ENCODE measurements at places on chromosomes 1 and 21. TPM values are rescaled to one million over a fixed set of nuclear protein-coding genes. Genes with fewer than 3 reads are reported as not detected.

GRCh38 chr1:183407474-183407873 lies 10.7 kb downstream of the NMNAT2 start:
- H3K36me3 ChIP-seq: no peaks in the 10 kb centered on the region
- H3K4me1 ChIP-seq: no peaks in the 10 kb centered on the region
- DNase-seq: no peak
- no peak overlapping the region for H3K4me3 ChIP-seq

DNA sequence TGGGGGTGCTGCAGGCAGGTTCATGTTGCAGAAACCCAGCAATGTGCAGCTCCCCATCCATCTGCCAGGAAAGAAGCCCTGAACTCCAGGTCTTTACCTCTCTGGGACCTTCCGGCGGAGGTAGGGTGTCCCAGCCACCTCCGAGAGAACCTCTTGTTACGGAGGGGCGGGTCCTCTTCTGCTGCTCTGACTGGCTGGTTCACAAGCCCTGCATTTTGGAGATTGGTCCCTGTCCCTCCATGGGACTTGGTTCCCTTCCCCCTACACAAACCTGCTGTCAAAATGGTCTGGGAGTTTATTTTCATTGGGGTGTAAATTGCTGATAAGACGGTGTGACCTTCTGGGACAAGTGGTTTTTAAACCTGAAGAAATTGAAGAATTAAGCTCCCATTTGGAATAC lies 8.0 kb upstream of the CELSR2 start:
- no peaks in the 10 kb centered on the region for H3K4me1 ChIP-seq
- H3K27ac ChIP-seq: no peak overlapping the region
- DNase-seq: no peak
- no peaks in the 10 kb centered on the region for H3K27me3 ChIP-seq

DNA sequence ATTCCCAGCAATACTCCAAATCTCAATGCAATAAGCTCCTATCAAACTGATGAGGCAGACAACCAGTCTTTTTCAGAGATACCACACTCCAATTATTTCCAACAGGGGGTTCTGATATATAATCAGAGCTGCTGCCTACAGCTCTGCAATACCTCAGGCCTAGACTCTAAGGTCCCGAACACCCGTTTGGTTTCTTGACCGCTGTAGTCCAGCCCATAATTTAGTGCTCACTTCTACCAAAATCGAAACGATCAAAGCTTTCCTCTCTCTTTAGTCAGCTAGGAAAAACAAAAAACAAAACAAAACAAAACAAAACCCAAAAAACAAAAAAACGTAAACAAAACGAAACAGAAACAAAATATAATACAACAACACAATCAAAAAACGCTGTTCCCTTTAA lies 453.0 kb downstream of the NEGR1 start:
- no peak for DNase-seq
- H3K27me3 ChIP-seq: no peaks in the 10 kb centered on the region
- no peaks in the 10 kb centered on the region for H3K4me1 ChIP-seq
- no peak overlapping the region for H3K27ac ChIP-seq
- no peak overlapping the region for H3K4me3 ChIP-seq

DNA sequence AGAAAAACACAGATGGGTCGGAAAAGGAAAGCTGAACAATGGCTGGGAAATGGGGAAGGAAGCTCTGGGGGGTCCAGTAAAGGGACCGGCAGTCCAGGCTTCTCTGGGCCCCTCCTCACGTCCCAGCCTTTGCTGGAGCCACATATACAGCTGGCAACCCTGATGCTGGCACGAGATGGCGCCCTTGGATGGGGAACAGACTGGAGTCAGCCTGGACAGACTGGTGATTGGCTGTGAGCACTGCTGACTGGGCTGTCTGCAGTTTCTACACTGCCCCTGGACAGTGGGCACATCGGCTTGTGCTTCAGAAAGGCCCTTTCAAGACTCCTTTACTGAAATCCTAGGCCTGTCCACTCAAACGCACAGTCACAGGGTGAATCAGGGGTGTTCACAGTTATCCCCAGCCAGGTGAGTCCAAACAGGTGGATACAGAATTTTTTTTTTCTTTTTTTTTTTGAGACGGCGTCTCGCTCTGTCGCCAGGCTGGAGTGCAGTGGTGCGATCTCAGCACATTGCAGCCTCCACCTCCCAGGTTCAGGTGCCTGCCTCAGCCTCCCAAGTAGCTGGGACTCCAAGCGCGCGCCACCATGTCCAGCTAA lies 31.1 kb upstream of the ZBTB40 start:
- H3K27ac ChIP-seq: no peak overlapping the region
- no peaks in the 10 kb centered on the region for H3K36me3 ChIP-seq
- no peaks in the 10 kb centered on the region for H3K27me3 ChIP-seq
- H3K4me1 ChIP-seq: peaks cover 4% of the 10 kb centered on the region

DNA sequence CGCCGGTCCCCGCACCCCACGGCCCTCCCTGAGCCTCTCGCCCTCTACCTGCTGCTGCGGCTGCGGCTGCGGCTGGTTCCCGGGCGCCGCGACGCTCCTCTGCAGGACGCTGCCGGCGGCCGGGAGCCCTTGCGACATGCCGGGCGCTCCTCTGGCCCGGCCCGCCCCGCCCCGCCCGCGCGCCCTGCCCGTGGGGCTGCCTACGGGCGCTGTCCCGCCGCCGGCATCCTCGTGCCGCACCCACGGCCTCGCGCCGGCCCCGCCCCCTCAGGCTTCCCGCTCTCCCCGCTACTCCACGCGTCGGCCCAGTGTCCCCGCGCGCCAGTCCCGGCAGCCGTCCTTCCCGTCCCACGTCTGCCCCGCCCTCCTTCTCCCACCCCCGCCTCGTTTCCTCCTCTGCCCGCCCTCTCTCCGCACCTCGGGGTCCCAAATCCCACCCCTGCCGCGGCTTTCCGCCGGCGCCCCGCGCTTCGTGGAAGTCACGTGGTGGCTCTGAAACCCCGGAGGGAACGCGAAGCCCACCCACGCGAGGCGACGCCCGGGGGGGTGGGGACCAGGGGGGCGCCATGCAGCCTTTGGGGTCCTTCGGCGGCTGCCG lies at the start of gene BATF3:
Gene BATF3 (minus strand): TSS at position 216 of the 598 bp plus-strand sequence. CDS start 78 bp downstream, at position 138.
- H3K4me3 ChIP-seq: peak within 1 kb of the TSS; percentile 50
- H3K27ac ChIP-seq: no peak within 1 kb of the TSS
- peaks cover 26% of the 10 kb centered on the region for H3K27me3 ChIP-seq
- no peak for DNase-seq

DNA sequence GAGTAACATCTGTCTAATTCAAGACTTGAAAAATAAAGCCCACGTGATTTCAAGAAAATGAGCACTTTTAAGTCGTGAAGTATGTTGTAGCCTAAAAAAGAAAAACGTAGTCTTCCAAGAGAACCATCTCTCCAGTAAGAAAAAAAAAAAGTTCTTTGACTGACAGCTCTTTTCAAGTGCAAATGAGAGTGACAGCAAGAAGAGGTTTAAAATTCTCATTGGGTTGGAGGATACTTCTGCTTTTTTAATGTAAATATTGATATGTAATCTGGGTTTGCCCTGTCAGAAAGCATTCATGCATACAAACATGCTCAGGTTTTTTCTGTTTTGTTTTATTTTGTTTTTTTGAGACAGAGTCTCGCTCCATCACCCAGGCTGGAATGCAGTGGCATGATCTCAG lies 32.3 kb upstream of the PRDM2 start:
- no peaks in the 10 kb centered on the region for H3K27me3 ChIP-seq
- H3K36me3 ChIP-seq: no peaks in the 10 kb centered on the region
- no peak overlapping the region for H3K27ac ChIP-seq
- no peak for DNase-seq
- no peak overlapping the region for H3K4me3 ChIP-seq
- no peaks in the 10 kb centered on the region for H3K4me1 ChIP-seq

- DNase-seq: no peak
- no peak overlapping the region for H3K27ac ChIP-seq
- no peaks in the 10 kb centered on the region for H3K4me1 ChIP-seq
- no peak overlapping the region for H3K4me3 ChIP-seq
- no peaks in the 10 kb centered on the region for H3K36me3 ChIP-seq
Observed at GRCh38 chr1:30538993-30539867, 184.2 kb downstream of the MATN1 start.

GRCh38 chr21:30676737-30677136 lies 34.1 kb downstream of the KRTAP20-3 start:
- no peaks in the 10 kb centered on the region for H3K4me1 ChIP-seq
- no peak overlapping the region for H3K27ac ChIP-seq
- H3K27me3 ChIP-seq: no peaks in the 10 kb centered on the region
- H3K4me3 ChIP-seq: no peak overlapping the region
- no peak for DNase-seq

The SIM2 gene
- 11.5 TPM for total RNA-seq

The SYNJ1 gene
- total RNA-seq: 10.5 TPM

The TIE1 gene
- total RNA-seq: 0.28 TPM

The SEC16B gene
- 0.39 TPM for total RNA-seq

The NEXN gene
- 5.4 TPM for total RNA-seq

The GRIK1 gene
- total RNA-seq: not detected

The ELAVL4 gene
- not detected for total RNA-seq

The MATN1 gene
- 0.59 TPM for total RNA-seq
